C1 segment of cervical spinal cord (tissue), 14 donors: ENCODE measurements at places on chromosomes 3 and 15.

DNA sequence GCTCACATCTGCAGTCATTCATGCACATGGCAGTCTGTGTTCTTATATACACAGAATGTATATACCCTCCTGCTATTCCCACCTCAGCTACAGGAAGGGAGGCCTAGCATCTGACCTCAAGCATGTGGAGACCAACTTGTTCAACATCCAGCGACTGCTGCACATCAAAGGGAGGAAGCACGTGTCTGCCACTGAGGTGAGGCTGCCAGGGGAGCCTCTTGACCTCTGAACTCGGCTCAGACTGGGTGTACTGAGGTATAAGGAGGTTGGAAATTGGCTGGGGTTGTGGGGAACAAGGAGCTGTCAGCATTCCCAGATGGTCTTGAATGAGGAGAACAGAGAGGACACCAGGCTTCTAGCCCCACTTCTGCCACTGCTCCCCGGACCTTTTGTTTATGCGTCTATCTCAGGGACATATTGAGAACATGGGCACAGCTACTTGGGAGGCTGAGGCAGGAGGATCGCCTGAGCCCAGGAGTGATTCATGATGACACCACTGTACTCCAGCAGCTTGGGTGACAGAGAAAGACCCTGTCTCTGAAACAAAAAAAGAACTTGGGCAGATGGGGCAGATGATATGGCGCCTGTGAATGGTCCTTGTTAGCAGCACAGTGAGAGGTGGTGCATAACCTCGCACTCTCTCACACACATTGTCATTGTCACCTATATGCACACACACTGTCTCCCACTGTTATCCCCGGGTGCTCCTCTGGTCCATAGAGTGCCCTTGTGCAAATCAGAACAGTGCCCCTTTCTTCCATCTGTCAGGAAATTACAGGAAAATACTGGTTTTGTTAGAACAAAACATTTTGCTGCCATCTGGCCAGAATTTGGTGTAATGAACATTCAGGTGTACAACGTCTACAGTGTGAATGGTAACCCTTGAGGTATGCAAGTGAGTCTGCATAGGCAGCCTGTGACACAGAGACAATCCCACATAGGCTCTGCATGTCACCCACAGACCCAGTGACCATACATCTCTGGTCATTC, 5.4 kb downstream of the VILL start:
- no peak for DNase-seq

DNA sequence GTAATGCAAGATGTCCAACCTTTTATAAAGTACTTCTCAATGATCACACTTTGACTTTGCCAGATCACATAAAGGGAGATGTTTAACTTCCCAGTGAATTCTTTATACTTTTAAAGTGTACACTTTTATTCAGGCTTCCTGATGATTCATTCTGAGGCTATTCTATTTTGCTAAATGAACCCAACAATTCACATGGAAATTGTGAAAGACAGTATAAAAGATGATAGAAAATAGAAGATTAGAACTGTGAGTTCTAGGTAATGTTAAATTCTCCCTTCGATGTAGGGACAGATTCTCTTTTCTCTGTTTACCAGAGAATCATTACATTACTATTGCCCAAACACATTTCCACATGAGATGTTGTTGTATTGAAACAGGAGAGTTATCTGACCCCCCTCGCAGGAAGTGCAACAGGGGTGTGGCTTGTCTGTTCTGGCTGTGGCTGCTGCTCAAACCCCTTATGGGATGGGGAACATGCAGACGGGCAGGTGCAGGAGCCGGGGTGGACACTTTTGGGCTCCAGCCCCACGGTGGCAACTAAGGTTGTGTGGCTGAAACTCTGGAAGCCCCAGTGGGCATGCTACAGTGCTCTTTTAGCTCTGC, 131.3 kb upstream of the LRTM1 start:
- DNase-seq, result no peak

DNA sequence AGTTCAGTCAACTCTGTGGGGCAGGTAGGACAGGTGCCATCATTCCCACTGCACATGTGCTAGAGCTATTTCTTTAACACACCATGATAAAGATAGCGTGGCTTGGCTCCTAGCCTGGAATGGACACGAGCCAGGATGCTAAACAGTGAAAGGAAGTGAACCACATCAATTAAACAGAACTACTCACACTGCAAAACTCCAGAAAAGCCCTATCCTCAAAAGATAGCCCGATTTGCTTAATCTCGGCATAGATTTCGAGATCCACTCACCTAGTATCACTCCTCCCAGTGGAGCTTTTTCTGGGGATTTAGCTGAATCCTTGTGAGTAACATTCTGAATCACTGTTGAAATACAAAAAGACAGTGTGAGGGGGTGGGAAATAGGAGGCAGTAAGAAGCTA, 118.0 kb downstream of the ABI3BP start:
- DNase-seq, result no peak

DNA sequence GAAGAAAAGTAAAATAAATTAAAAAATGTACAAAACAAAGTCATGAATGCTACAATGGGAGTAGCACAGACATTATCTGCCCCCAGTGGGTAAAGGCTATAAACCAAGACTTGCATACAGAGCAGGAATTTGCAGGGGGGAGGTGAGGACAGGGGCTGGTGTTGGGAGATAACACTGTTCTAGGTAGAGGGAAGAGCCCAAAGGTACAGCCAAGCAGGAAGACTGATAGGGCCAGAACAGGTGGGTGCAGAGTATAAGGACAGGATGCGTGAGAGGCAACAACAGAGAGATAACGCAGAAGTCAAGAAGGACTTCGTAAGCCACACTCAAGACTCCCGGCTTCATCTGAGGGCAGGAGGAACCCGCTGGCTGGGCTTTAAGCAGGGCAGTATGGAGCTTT, 146.5 kb downstream of the CTNNB1 start:
- DNase-seq, result no peak

- DNase-seq, result no peak
Observed at GRCh38 chr15:40062816-40063562, 24.0 kb upstream of the SRP14 start.

GRCh38 chr15:88541709-88542341, 4.7 kb downstream of the DET1 start:
- no peak for DNase-seq

DNA sequence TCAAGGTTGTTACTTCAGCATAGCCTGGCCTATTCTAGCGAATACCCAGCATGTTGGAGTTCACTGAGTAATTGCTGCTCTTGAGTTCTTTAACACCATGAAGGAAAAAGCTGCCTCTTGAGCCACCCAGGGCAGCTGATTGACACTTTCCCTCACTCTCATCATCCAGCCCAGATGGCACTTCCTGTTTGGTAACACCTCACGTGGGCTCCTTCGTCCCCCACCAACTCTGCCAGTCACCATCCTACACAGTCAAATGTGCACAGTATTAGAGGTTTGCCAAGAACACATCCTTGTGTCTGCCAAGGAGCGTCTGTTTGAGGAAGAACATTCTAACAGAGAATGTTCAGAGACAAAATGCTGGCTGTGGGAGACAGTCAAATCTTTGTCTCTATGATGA, 266.3 kb downstream of the RPLP1 start:
- no peak for DNase-seq

GRCh38 chr3:13281507-13282357, 138.4 kb downstream of the NUP210 start:
- no peak for DNase-seq

DNA sequence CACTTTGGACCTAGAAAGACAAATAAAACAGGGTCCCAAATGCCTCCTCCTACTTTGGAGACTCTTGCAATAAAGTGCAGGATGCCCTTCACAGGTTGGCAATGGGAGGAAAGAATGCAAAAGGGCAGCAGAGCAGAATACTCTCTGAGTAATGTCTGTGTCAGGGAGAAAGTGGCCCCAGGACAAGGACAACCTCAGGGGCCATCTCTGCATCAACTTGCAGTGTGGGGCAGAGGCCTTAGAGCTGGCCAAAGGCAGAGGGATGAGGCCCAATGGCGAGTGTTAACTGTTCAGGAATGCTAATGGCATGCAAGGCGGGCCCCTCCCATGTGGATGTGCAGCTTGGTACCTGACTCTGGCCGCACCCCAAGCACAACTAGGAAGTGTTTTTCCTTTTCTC, 8.4 kb downstream of the UPK1B start:
- no peak for DNase-seq

GRCh38 chr3:46479696-46480095, 15.0 kb upstream of the LTF start:
- no peak for DNase-seq

GRCh38 chr3:58000306-58001085, 7.7 kb upstream of the FLNB start:
- DNase-seq, result no peak

DNA sequence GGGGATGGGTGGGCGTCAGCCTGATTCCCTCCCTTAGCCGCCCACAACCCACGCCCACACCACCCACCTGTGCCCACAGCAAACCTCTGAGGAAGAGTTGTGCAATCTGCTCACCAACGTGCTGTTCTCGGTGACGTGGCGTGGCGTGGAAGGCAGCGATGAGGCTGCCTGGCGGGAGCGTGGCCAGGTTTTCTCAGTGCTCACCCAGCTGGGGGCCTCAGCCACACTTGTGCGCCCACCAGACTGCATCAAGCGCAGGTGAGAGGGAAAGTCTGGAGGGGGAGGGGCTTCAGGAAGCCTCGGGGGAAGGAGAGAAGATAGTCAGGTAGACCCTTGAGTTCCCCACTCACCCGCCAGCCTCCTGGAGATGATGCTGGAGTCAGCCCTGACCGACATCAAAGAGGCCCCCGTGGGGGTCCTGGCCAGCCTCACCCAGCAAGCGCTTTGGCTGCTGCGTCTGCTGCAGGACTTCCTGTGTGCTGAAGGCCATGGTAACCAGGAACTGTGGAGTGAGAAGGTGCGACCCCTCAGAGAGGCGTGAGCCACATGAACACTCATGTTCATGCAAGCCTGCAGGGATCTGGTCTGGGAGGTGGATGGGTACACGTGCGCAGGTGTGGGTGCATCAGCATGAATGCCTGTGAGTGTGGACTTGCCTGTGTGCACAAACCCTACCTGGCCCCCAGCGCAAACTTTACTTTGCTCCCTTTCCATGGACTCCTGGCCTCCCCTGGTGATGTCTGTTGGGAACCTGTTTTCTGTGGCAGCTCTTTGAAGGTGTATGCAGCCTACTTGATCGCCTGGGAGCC, 21.7 kb downstream of the NBEAL2 start:
- no peak for DNase-seq

GRCh38 chr3:153079386-153079785, 82.6 kb upstream of the RAP2B start:
- DNase-seq, result no peak

DNA sequence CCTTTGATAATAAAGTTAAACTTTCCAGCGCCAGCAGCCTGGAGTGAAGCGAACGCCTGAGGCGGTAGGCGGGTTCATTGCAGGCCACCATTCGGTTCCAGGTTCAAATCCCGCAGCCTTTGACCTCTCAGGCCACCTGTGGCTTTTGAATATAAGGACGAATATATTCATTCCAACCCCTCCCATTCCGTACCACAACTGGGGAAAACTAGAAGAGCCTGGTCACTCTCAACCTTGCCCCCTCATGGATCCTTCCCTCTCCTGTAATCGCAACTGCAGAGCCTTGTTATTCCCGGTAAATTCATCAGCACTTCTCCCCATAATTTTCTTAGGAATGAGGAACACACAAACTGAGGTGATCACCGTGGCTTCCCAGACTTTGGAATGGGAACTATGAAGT, 35.2 kb downstream of the ZIC4 start:
- DNase-seq, result no peak

DNA sequence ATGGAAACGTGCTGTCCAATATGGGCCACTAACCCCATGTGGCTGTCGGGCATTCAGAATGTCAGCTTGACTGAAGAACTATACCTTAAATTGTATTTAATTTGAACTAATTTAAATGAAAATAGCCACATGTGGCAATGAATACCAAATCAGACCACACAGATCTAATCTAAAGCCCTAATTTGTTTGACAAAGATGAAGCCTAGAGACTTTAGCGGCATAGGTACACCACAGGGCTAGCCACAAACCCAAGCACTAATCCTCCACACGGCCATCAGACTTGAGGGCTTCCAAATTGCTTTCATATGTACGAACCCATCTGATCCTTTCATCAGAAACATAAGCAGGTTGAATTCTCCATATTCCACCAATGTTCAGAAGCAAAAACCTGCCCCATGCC, 81.4 kb downstream of the SHQ1 start:
- no peak for DNase-seq

DNA sequence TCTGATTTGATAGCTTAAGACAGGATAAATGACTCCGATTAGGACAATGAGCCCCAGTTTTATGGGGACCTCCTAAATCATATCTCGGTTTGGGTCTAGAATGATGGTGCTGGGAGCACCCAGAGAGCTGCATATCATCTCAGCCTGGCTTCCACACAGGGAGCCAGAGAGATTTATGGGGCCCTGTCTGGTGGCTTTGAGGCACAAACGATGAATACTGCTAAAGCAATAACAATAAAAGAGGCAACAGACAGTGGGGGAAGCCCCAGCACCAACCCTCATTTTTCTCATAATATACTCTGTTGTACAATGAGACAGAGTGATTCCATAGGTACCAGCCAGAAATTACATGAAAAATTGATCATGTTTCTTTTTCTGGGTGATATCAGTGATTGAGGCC, 889.0 kb upstream of the CFAP20DC start:
- DNase-seq, result no peak
